Karpas-422 (cell line): ENCODE measurements at places on chromosomes 7 and 10.

DNA sequence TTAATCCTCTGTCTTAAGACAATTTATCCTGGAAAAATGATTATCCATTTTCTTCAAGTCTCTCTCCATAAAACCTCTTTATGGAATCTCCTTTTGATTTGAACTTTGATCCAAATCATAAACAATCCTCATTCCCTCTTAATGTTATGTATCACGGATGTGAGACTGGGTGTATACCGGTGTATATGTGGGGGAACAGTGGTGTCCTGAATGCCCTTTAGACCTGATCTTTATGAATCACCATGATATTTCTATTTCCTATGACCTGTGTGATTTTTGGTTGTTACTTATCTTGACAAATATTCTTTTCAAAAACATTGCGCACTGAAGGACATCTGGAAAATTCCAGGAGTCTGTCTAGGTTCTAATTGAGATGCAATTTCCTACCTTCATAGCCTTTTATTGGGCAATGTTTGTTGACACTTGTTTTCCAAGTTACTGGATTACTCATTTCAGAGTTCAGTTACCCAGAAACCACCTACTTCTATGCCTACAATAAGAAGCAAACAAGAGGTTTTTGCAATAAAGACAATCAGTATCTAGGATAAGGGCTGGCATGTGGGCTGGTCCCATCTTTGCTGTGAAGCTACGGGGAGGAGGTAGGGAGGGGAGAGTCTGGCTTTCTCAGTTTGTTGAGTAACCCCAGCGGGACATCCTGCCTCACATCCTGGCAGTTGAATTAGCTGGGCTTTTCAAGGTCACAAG, 190.4 kb downstream of the CTTNBP2 start:
- no peak for DNase-seq

DNA sequence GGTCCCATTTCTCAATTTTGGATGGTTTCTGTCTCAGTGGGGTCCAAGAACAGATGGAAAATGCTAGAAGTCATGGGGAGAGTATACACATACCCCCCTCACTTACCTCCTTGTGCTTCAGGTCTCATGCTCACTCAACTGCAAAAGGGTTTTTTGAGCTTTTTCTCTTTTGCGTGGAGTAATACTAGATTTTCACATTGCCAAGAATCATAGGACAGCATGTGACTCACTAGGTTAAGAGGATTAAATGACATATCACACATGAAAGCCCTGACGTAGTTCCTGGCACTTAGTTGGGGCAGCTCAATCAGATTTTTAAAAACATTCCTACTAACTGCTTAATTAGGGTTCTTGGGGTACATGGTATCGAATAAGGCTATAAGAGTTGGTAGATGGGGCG, 4.5 kb downstream of the PI4K2A start:
- DNase-seq: no peak

DNA sequence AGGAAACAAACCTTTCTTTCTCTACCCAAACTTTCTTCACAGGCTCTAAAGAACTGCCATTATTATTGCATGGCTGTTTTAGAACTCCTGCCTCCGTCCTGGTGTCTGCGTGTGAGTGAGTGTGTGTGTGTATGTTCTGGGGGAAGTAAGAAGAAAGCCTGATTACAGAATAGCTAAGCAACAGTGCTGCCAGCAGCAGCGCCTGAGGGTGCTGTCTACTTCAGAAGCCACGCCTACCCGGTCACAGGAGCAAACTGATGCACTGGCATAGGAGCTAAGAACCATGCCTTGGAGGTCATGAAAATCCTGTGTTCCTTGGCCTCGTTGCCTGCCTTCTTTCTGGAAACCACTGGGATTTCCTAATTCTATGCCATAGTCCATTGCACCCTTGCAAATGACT, 25.2 kb downstream of the LIPK start:
- no peak for DNase-seq

GRCh38 chr10:98031440-98031839, 1.0 kb upstream of the CRTAC1 start:
- DNase-seq: no peak

DNA sequence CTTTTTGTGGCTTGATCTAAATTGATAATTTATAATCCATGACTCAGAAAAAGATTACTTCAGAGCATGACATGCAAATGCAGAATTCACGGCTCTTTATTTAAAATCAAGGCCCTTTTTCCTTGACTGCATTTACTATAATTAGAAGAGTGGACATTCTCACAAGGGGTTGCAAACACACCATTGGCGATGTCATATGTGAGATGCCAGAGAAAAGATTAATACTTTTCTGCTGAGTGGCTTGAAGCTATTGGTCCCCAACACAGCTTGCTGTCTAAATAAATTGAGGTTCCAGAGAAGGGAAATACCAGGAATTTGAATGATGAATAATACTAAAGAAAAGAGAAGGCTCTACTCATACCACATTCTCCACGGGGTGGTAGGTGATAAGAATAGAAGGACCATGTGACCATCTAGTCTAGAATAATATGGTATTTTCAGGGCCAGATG, 78.7 kb upstream of the ARID5B start:
- no peak for DNase-seq
